ENCODE measurements at places on chromosomes 4 and X. TPM values are rescaled to one million over a fixed set of nuclear protein-coding genes. Genes with fewer than 3 reads are reported as not detected.
A peak's percentile ranks its signal among the peaks of the same experiment; 100 is the strongest.

The CT45A1 gene
- total RNA-seq, result not detected

The POF1B gene
- 0.48 TPM for total RNA-seq

The PCGF3 gene
- 71.7 TPM for total RNA-seq

The LANCL3 gene
- total RNA-seq, result 0.16 TPM

The TLR8 gene
- 1.0 TPM for total RNA-seq

DNA sequence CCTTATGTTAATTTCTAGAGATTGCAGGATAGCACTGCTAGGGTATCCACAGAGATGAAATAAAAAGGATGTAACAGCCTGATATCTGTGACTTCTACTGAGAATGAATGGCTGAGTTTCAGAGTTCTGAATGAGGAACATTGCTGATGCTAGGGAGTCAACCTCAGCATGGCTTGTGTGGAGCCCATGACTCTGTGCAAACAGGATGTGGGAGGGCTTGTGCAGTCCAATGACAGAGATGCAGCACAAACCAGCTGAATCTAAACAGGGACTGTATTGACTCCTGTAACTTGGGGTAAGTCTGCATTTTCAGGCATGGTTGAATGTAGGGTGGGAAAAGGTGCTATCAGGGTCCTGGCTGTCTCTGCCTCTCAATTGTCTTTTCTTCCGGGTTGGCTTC, 5.3 kb upstream of the RASL11B start:
- H3K27me3 ChIP-seq, result no peaks in the 10 kb centered on the region
- no peak for DNase-seq
- no peak overlapping the region for H3K27ac ChIP-seq
- no peaks in the 10 kb centered on the region for H3K36me3 ChIP-seq
- peaks cover 6% of the 10 kb centered on the region for H3K4me1 ChIP-seq
- H3K4me3 ChIP-seq, result no peak overlapping the region

DNA sequence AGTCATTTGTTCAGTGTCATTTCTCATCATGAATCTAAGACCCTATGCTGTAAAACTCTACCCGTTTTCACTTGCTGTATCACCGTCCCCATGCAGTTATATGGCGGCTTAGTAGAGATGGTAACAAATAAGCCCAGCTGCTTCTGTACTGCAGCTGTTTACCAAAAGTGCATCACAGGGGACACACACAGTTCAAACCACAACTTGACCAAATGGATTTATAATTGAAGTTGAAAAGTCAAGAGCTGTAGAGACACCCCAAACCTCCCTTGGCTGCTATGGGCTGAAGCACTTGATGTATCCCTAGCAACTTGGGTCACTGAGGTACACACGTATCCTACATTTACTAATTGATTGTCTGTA, 219.0 kb upstream of the FGF13 start:
- no peaks in the 10 kb centered on the region for H3K36me3 ChIP-seq
- H3K27me3 ChIP-seq, result no peaks in the 10 kb centered on the region
- H3K4me1 ChIP-seq, result no peaks in the 10 kb centered on the region
- no peak for DNase-seq
- no peak overlapping the region for H3K4me3 ChIP-seq

- no peak overlapping the region for H3K4me3 ChIP-seq
- H3K36me3 ChIP-seq, result no peaks in the 10 kb centered on the region
- H3K27ac ChIP-seq, result no peak overlapping the region
- H3K27me3 ChIP-seq, result no peaks in the 10 kb centered on the region
- DNase-seq, result no peak
Observed at GRCh38 chr4:78529569-78530209, 21.9 kb upstream of the ANXA3 start.

DNA sequence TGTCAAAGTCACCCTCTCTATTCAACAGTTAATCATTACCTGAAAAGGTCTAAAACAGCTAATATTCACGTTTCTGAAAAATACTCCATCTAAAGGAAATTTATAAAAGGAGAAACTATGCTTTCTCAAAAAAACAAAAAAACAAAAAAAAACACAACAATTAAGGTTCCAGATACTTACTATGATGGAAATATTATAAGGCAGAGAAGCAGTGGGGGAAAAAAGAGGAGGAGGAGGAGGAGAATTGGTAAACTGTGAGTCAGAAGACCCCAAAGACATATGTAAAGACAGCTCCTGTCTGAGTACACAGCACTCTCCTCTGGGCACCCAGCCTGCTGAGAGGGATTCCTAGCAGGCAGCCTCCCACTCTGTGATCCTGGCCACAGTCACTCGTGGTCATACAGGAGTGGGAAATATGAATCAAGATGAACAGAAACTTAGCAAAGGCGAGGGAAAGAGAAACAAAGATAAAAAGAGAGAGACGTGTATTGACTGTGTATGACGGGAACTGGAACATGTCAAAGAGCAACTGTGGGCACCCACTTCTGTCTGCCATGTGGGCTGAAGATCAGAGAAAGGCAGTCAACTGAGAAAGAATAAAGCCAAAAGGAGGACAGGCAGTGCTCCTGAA, 12.5 kb downstream of the KLHL15 start:
- H3K36me3 ChIP-seq, result no peaks in the 10 kb centered on the region
- H3K4me1 ChIP-seq, result no peaks in the 10 kb centered on the region
- H3K27me3 ChIP-seq, result peaks cover 46% of the 10 kb centered on the region
- no peak overlapping the region for H3K4me3 ChIP-seq

DNA sequence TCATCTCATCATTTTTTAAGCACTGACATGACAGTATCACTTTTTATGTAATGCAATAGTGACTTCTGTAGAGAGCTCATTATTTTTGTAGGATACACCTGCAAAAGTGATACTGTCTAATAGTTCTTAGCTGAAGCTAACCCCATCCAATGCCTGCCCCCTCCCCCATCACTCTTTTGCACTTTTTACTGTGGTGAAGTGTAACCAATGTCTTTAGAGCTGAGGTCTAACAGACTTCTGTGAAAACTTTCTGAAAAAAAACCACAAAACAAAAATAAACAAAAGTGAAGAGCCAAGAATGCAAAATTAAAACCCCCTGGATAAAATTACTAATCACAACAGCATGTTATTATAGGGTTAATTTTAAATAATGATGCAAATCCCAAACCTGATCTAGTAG, 301.1 kb downstream of the ANK2 start:
- no peak overlapping the region for H3K4me3 ChIP-seq
- H3K27ac ChIP-seq, result no peak overlapping the region
- no peaks in the 10 kb centered on the region for H3K36me3 ChIP-seq
- DNase-seq, result no peak
- no peaks in the 10 kb centered on the region for H3K4me1 ChIP-seq

GRCh38 chrX:150365990-150366911, 3.1 kb downstream of the MAMLD1 start:
- H3K4me3 ChIP-seq, result peak overlapping the region; percentile 59
- H3K27ac ChIP-seq, result peak overlapping the region; percentile 84
- peak; percentile 64 for DNase-seq
- H3K4me1 ChIP-seq, result no peaks in the 10 kb centered on the region
- H3K27me3 ChIP-seq, result peaks cover 4% of the 10 kb centered on the region

DNA sequence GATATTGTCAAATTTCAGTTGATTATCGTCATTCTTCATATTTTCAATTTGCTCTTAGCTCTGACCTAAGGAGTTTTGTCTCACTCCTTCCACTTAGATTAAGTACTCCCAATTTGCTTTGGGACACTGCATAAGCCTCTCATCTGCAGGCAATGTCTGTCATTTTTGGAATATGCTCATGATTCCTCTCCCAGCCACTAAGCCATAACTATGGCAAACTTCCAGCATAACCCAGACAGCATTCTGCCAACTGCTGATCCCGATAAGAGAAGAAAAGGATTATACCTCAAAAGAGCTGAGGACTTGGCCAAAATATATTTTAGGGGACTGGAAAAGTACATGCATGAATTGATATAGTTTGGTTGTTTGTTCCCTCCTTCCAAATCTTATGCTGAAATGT, 444.4 kb downstream of the GABRG1 start:
- no peaks in the 10 kb centered on the region for H3K36me3 ChIP-seq
- no peak for DNase-seq
- no peak overlapping the region for H3K4me3 ChIP-seq
- H3K4me1 ChIP-seq, result no peaks in the 10 kb centered on the region

GRCh38 chr4:173076903-173077634, 91.5 kb upstream of the GALNT7 start:
- H3K27ac ChIP-seq, result no peak overlapping the region
- H3K27me3 ChIP-seq, result no peaks in the 10 kb centered on the region
- DNase-seq, result no peak
- no peak overlapping the region for H3K4me3 ChIP-seq

GRCh38 chr4:47718696-47719095, 119.2 kb downstream of the CORIN start:
- H3K27ac ChIP-seq, result no peak overlapping the region
- H3K4me3 ChIP-seq, result no peak overlapping the region
- no peaks in the 10 kb centered on the region for H3K4me1 ChIP-seq
- H3K27me3 ChIP-seq, result peaks cover 24% of the 10 kb centered on the region
- no peak for DNase-seq

GRCh38 chr4:72582853-72583252, 13.8 kb upstream of the ADAMTS3 start:
- H3K27me3 ChIP-seq, result no peaks in the 10 kb centered on the region
- peak; percentile 46 for DNase-seq
- H3K4me3 ChIP-seq, result no peak overlapping the region
- no peaks in the 10 kb centered on the region for H3K4me1 ChIP-seq
- no peak overlapping the region for H3K27ac ChIP-seq
